ENCODE measurements at places on chromosomes 3 and 15.

- no peak for DNase-seq
Measured at GRCh38 chr3:121567649-121568048, at the start of gene ARGFX. TSS of gene ARGFX (plus strand) at chr3:121567949. CDS start at chr3:121570714, 2,765 bp downstream.

GRCh38 chr3:70010346-70010745 is 10.8 kb downstream of the SAMMSON start:
- peak; percentile 71 for DNase-seq

GRCh38 chr15:37138591-37139215 is 38.4 kb upstream of the MEIS2 start:
- DNase-seq = no peak

GRCh38 chr3:67305922-67306321 is 307.8 kb downstream of the KBTBD8 start:
- no peak for DNase-seq

DNA sequence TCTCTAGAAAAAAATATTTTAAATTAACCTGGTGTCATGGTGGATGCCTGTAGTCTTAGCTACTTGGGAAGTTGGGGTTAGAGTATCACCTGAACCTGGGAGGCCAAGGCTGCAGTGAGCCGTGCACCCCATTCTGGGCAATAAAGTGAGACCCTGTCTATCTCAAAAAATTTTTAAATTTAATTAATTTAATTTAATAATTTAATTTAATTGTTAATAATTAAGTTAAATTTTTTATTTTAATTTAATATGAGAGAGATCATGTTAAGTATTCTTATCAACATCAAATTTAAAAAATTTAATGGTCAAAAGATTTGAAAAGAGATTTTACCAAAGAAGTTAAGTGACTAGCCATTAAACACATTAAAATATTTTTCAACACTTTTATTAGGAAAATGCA is 40.8 kb upstream of the FOXB1 start:
- DNase-seq = no peak

DNA sequence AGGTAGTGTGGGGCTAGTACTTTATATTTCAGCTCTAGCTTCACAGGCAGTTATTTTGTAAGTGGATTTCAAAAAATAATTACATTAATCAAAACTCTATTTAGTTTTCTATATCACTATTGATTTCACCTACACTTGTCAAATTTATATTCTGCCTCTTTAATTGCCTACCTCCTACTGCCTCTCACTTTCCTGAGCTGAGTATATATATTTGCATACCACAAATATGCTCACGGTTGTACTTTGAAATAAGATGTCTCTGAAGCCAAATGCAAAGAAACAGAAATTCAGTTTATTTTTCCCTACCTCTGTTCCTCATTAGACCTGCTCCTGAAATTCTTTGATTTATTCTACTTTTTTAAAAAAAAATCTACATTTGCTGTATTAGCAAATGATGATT is 309.3 kb upstream of the TGFBR2 start:
- DNase-seq = no peak

DNA sequence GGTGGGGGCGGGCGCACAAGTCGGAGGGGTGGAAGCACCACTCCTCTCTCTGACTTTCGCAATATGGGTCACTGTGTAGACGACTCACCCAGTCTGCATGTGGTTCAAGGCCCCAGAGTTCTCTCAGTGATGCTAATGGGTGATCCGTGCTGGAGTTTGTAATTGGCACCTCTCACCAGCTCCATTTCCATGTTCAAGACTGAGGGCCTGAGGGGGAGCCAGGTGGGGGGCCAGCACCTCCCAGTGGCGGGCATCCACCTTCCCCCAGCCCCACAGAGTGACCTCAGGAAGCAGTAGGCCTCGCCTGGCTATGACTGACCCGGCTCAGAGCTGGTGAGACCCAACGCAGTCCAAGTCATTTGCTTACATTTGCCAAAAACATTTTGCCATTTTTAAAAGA is 230.0 kb upstream of the ST8SIA2 start:
- DNase-seq = no peak

DNA sequence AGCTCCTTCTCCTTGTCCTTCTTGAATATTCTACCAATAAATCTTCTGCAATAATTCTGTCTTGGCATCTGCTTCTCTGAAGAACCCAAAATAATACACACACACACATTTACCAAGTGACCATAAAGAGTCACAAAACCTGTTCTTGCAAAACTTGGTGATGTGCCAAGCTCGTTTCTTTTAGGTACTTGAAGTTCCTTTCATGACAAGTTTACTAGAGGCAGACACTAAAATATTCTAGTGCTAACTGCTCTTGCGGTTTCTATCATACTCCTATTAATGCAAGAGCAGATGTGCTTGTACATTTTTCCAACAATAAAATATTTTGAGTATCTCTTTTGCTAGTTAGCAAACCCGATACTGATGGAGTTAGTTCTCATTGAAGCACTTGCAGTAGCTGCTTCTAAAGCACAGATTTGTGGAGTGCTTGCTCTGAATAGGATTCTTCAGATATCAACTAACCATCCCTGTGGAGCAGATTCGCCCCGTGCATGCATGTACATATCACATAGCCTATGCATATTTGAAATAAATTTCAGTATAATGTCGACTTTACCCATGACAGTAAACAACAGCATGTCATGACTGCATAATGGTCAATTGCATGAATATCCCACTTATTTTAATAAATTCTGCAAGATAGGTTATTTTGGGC is 23.2 kb downstream of the HHLA2 start:
- DNase-seq = peak; percentile 5

GRCh38 chr3:116007000-116007399 is 383.7 kb downstream of the GAP43 start:
- no peak for DNase-seq

DNA sequence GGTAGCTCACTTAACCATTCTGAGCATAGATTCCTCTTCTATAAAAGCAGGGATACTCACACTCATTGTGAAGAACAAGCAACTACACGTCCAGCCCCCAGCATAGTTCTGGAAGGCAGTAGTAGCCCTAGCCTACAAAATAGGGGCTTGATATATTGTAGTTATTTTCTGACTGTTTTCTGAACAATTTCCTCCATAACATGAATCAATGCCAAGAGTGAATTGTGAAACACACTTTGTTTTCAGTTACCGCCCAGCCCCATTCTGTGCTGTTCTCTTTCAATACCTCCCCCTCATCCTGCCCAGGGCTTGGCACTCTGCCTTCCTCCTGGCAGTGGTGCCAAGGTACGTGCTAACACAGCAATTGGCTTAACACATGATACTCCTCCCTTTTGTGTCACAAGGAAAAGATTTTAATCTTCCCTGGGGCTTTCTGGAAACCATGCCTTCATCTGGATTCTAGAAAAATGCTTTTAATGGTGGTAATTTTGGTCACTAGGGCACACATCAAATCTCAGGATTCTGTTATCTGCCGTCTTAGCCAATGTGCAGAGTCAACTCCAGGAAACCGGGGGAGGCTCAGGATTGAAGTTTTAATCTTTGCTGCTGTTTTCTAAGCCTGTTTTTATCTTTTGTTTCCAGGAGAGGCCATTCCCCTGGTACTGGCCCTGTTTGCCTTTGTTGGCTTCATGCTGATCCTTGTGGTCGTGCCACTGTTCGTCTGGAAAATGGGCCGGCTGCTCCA is 37.2 kb downstream of the IL20RB start:
- peak; percentile 39 for DNase-seq

DNA sequence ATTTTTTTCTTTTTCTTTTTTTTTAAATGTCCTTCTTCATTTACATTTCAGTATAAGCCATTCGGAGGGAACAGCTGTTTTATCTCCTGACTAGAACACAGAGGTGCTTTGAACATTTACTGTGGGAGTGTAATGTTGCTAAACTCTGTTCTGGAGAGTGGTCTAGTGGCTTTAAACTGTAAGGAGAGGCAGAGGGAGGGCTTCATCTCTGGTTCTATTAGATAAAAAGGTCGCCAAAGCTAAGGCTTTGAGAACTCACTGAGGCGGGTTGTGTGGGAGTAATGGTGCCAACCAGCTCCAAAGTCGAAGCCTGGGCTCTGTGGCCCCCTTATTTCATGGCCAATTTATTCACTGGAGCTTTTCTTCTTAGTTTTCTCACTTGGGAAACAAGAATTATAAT is 133.2 kb downstream of the ANXA2 start:
- no peak for DNase-seq

GRCh38 chr3:133892541-133893231 is 3.0 kb downstream of the RAB6B start:
- no peak for DNase-seq

GRCh38 chr3:53375019-53375418 is 27.7 kb upstream of the DCP1A start:
- peak; percentile 70 for DNase-seq

GRCh38 chr3:121552379-121552778 is 6.6 kb upstream of the POLQ start:
- no peak for DNase-seq

- DNase-seq = no peak
Measured at GRCh38 chr15:78211189-78211921, 23.0 kb downstream of the ACSBG1 start.

GRCh38 chr3:194727435-194728128 is 41.9 kb downstream of the FAM43A start:
- no peak for DNase-seq

DNA sequence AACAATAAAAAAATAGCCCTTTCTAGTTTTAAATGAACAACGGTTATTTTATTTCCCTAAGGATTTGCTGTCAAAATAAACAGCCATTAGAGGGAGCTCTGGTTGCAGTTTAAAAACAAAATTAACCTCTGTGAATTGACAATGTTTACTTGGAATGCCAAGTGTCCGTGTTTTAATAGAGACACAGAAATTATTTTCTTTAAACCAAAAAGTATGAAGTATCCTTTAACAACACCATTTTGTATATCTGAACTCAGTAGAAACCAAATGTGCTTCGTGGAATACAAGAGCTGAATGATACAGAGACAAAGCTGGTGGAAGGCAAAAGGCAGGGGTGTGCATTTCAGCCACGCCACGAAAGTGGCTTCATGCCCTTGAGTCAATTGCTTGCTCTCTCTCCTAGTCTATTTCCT is 74.4 kb downstream of the MOBP start:
- no peak for DNase-seq

GRCh38 chr3:117750674-117751269 is 1041.2 kb downstream of the TUSC7 start:
- DNase-seq = no peak

DNA sequence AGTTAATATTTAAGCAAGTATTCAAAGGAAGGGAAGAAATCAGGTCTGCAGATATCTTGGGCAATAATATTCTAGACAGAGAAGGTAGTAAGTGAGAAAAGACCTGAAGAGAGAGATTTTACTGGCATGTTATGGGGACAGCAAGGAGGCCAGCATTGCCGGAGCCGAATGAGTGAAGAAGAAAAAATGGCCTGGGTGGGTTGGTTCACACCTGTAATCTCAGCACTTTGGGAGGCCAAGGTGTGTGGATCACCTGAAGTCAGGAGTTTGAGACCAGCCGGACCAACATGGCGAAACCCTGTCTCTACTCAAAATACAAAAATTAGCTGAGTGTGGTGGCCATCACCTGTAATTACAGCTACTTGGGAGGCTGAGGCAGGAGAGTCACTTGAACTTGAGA is 164.7 kb downstream of the VGLL3 start:
- no peak for DNase-seq

GRCh38 chr3:48855681-48856447 is 8.2 kb upstream of the PRKAR2A start:
- DNase-seq = no peak

GRCh38 chr15:89301304-89302089 is 33.1 kb downstream of the POLG start:
- DNase-seq = no peak

DNA sequence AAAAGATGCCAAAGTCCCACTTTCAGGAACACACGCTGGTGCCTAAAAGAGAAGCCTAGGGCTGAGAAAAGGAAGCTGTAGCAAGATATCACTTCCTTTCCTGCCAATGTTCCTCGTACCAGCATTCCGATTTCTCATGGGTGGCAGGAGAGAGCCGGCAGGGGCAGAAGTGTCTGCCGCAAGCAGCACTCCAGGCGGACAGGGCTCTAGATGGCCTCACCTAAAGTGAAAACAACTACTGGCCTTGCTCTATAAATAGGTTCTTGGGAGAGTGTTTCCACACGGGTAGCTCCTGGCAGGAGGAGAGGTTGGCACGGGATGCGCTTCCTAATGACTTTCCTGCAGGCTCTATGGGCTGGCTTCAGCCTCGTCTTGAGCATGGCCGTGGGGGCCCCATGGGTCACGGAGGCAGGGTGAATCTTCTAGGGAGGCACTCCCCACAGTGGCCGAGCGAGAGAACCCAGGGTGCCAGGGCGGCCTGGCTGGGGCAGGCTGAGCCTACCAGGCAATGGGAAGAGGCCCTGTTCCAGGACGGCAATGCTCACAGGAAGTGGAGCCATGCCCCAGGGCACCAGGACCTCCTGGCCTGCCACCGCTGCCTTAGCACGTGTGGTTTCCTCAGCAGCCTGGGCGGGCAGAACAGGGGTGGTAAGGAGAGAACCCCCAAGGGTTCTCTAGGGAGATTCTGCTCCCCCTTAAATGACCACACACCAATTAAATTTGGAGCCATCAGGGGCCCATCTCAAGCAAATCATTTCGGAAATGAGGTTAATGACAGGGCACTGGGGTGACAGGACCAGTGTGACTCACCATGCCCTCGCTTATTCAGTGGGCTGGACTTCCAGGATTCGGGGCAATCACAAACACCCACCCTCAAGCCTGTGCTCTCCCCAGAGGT is 14.6 kb upstream of the DUSP7 start:
- DNase-seq = peak; percentile 72

- no peak for DNase-seq
Measured at GRCh38 chr15:36313736-36314280, 265.6 kb upstream of the CDIN1 start.

- DNase-seq = peak; percentile 8
Measured at GRCh38 chr15:56244038-56244810, 545 bp upstream of the RFX7 start.

Measured in inflammatory macrophage (primary cell).